ENCODE measurements at places on chromosomes 11 and 22. TPM values are rescaled to one million over a fixed set of nuclear protein-coding genes. Genes with fewer than 3 reads are reported as not detected.
A peak's percentile ranks its signal among the peaks of the same experiment; 100 is the strongest.

FJX1 gene
- 17.5 TPM for polyA plus RNA-seq

GRAMD1B gene
- polyA plus RNA-seq, result 11.9 TPM

APOL3 gene
- 16.6 TPM for polyA plus RNA-seq

MEI1 gene
- polyA plus RNA-seq, result 2.2 TPM

DNA sequence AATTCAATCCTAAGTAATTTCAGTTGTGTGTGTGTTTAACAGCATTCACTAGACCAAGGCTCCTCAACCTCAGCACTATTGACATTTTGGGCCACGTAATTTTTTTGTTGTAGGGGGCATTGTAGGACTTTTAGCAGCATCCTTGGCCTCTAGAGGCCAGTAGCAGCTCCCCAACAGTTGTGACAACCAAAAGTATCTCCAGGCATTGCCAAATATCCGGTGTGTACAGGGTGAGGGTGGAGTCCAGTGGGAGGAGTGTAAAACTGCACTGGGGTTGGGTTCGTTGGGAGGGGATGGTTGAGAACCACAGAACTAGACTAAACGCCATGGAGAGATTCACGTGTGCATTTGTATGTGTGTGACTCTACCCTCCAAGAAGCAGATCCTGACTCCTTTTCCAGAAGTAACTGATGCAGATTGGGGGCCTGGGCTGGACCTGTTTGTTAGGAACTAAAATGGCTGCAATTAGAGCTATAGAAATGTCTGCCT, 5.9 kb upstream of the PHF21A start:
- DNase-seq, result no peak

DNA sequence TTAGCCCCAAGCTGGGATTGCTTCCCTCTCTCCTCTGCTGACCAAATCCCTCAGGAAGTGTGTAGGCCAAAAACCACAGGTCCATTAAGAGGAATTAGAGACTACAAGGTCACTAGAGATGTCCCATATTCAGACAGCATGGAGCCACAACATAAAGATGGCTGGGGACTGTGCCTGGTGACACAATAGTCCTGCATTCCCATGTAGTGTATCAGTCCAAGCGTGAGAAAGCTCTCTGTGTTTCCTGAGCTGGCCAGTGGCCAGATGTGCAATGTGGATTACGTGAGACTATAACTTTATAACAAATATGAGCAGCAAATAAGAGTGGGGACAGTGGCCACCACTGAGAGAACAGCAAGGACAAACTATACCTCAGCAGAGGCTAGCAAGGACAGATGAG, 7.6 kb upstream of the MS4A10 start:
- DNase-seq, result no peak

- DNase-seq, result no peak
Measured at GRCh38 chr22:46848197-46848596, 85.7 kb downstream of the TBC1D22A start.

- DNase-seq, result peak; percentile 63
Measured at GRCh38 chr11:102452461-102453301, at the start of gene TMEM123. Gene TMEM123 (minus strand): TSS chr11:102452765. CDS start chr11:102452623, 142 bp downstream.
